ENCODE measurements at places on chromosomes 5 and 9.

- no peaks in the 10 kb centered on the region for H3K36me3 ChIP-seq
- H3K4me1 ChIP-seq: peaks cover 25% of the 10 kb centered on the region
- H3K4me3 ChIP-seq: no peak overlapping the region
- DNase-seq: no peak
- H3K27me3 ChIP-seq: no peaks in the 10 kb centered on the region
These were observed 120.2 kb upstream of the ARRDC3 start for GRCh38 chr5:91503321-91503720.

DNA sequence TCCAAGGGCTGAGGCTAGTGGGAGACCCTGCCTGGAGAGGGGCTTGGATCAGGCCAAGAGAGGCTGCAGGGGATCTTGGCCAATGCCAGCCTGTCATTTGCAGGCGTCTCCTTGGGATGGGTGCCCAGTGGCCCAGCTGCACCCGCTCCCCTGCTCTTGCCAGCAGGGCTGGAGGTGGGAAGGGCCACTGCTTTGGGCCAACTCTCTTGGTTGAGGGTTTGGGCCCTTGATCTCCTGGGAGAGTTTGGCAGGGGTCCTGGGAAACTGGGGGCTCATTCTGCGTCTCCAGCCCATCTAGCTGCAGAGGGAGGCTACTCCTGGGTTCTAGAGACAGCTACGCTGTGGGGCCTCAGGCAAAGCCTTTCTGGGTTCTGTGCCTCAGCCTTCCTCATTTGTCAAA is 10.5 kb downstream of the PSD2 start:
- H3K36me3 ChIP-seq: no peaks in the 10 kb centered on the region
- no peaks in the 10 kb centered on the region for H3K4me1 ChIP-seq
- H3K4me3 ChIP-seq: no peak overlapping the region
- peaks cover 29% of the 10 kb centered on the region for H3K27me3 ChIP-seq
- no peak overlapping the region for H3K27ac ChIP-seq

- H3K4me3 ChIP-seq: no peak overlapping the region
- H3K27ac ChIP-seq: no peak overlapping the region
- H3K27me3 ChIP-seq: peaks cover 57% of the 10 kb centered on the region
- no peaks in the 10 kb centered on the region for H3K4me1 ChIP-seq
- no peaks in the 10 kb centered on the region for H3K36me3 ChIP-seq
These were observed 67.8 kb downstream of the AK8 start for GRCh38 chr9:132810314-132810713.

GRCh38 chr5:58300346-58300895 is 159.5 kb downstream of the PLK2 start:
- no peak overlapping the region for H3K27ac ChIP-seq
- no peak for DNase-seq
- H3K27me3 ChIP-seq: no peaks in the 10 kb centered on the region
- no peak overlapping the region for H3K4me3 ChIP-seq
- no peaks in the 10 kb centered on the region for H3K4me1 ChIP-seq
- no peaks in the 10 kb centered on the region for H3K36me3 ChIP-seq

DNA sequence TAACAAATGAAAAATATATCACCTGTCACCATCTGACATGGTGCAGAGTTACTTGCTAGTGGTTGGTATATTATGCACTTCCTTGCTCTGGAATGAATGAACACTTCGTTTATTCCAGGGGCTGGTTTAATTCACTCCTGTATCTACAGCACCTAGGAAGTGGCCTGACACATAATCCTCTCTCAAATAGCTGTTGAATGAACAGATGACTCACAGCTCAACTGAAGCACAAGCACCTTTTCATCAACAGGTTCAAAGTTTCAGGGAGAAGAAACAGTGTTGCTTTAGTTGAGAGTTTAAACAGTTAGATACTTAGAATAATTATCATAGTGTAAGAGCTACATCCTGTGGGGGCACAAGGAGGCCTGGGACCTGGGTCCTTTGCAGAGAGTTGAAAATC is 135.0 kb upstream of the DAP start:
- H3K4me1 ChIP-seq: no peaks in the 10 kb centered on the region
- DNase-seq: no peak
- H3K27ac ChIP-seq: no peak overlapping the region
- H3K4me3 ChIP-seq: no peak overlapping the region
- no peaks in the 10 kb centered on the region for H3K36me3 ChIP-seq
- peaks cover 4% of the 10 kb centered on the region for H3K27me3 ChIP-seq

- DNase-seq: no peak
- no peaks in the 10 kb centered on the region for H3K27me3 ChIP-seq
- H3K36me3 ChIP-seq: peaks cover 4% of the 10 kb centered on the region
- H3K4me3 ChIP-seq: peak overlapping the region; percentile 11
- peak overlapping the region; percentile 87 for H3K27ac ChIP-seq
- peaks cover 20% of the 10 kb centered on the region for H3K4me1 ChIP-seq
These were observed 273.9 kb downstream of the NPR3 start for GRCh38 chr5:32984851-32985610.

- no peak overlapping the region for H3K4me3 ChIP-seq
- H3K4me1 ChIP-seq: peaks cover 56% of the 10 kb centered on the region
- DNase-seq: no peak
- no peaks in the 10 kb centered on the region for H3K27me3 ChIP-seq
These were observed 13.9 kb downstream of the TNIP1 start for GRCh38 chr5:151066920-151067319.

DNA sequence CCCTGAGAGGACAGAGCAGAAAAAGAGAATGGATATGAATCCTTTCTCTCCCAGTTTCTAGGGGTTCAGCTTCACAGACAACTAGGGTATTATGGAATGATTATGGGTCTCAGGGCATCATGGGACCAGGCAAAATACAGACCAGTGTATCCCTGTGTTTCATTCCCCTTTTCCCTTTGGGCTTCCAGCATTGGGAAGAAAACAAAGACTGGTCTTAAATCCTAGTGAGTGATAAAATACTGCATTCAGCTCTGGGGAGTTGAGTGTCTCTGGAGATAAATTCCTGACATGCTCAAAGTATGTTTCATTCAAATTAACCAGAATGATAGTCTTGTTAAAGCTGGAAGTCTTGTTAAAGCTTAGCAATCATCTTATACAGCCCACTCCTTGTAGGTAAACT is 2.4 kb upstream of the POU4F3 start:
- DNase-seq: no peak
- peaks cover 2% of the 10 kb centered on the region for H3K36me3 ChIP-seq
- H3K4me3 ChIP-seq: no peak overlapping the region
- no peak overlapping the region for H3K27ac ChIP-seq
- peaks cover 11% of the 10 kb centered on the region for H3K4me1 ChIP-seq

GRCh38 chr9:37184905-37185867 is 64.8 kb downstream of the ZCCHC7 start:
- no peaks in the 10 kb centered on the region for H3K27me3 ChIP-seq
- no peak overlapping the region for H3K4me3 ChIP-seq
- H3K36me3 ChIP-seq: peaks cover 23% of the 10 kb centered on the region
- no peak for DNase-seq

- H3K27me3 ChIP-seq: no peaks in the 10 kb centered on the region
- H3K4me1 ChIP-seq: peaks cover 19% of the 10 kb centered on the region
- peak overlapping the region; percentile 50 for H3K27ac ChIP-seq
- peaks cover 4% of the 10 kb centered on the region for H3K36me3 ChIP-seq
- H3K4me3 ChIP-seq: no peak overlapping the region
These were observed 14.8 kb downstream of the FAM219A start for GRCh38 chr9:34443533-34443932.

DNA sequence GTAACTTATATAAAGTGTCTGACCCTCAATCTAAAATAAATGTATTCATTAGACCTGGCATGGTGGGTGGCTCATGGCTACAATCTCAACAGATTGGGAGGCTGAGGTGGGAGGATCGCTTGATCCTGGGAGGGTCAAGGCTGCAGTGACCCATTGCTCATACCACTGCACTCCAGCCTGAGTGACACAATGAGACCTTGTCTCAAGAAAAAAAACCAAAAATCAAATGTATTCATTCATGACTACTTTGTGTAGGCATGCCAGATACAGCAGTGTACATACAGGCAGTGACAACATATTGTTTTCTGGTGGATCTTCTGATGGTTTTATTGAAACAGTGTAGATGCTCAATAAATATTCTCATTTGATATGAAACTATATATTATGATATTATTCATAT is 201.0 kb downstream of the TRIM32 start:
- no peak for DNase-seq
- no peaks in the 10 kb centered on the region for H3K4me1 ChIP-seq
- no peak overlapping the region for H3K4me3 ChIP-seq
- H3K27me3 ChIP-seq: peaks cover 7% of the 10 kb centered on the region
- H3K36me3 ChIP-seq: no peaks in the 10 kb centered on the region

DNA sequence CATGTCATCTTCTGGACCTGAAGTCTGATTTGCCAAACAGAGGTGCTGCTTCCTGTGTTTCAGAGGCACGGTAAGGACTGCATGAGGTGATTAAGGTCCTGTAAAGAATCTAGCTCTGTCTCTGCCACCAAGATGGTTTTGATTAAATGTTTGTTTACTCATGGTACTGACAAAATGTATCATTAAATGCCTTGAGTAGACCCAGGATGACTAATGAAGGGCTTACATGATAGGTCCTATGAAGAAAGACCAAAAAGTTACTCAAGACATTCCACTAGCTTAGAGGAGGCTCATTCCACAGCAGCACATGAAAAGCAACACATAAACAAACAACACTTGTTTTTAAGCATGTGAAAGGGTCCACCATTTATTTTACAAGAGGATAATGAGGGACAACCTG is 100.9 kb downstream of the BOD1 start:
- H3K4me1 ChIP-seq: peaks cover 32% of the 10 kb centered on the region
- no peak overlapping the region for H3K27ac ChIP-seq
- H3K27me3 ChIP-seq: no peaks in the 10 kb centered on the region
- no peak overlapping the region for H3K4me3 ChIP-seq
- peaks cover 3% of the 10 kb centered on the region for H3K36me3 ChIP-seq
- no peak for DNase-seq

- H3K4me1 ChIP-seq: peaks cover 32% of the 10 kb centered on the region
- no peaks in the 10 kb centered on the region for H3K36me3 ChIP-seq
- no peaks in the 10 kb centered on the region for H3K27me3 ChIP-seq
- no peak for DNase-seq
These were observed 2.1 kb upstream of the SH3RF2 start for GRCh38 chr5:145934276-145934675.

DNA sequence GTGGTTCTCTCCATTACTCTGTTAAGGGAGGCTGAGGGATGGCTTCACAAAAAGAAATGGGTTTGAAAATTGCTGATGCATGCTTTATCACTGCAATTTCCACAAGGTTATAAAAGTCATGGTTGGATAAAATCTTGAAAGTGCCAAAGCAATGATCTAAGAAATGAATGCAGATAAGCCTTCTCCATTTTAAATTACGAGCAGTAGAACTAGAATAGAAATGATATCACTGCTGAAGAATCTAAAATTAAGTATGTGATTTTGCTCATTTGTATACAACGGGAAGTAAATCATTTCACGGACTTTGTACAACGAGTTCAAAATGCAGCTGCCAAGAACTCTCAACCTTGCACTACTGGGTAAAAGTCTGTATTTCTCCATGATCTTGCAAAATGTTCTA is 299.0 kb downstream of the PRELID2 start:
- peaks cover 12% of the 10 kb centered on the region for H3K4me1 ChIP-seq
- H3K27ac ChIP-seq: no peak overlapping the region
- no peaks in the 10 kb centered on the region for H3K27me3 ChIP-seq
- H3K36me3 ChIP-seq: peaks cover 4% of the 10 kb centered on the region
- DNase-seq: no peak

GRCh38 chr9:121217609-121218292 is 16.1 kb upstream of the RAB14 start:
- H3K36me3 ChIP-seq: no peaks in the 10 kb centered on the region
- H3K27ac ChIP-seq: no peak overlapping the region
- H3K4me1 ChIP-seq: peaks cover 10% of the 10 kb centered on the region
- no peak for DNase-seq
- no peak overlapping the region for H3K4me3 ChIP-seq

GRCh38 chr9:35114840-35115628 is 628 bp downstream of the ATOSB start:
- no peak for DNase-seq
- no peaks in the 10 kb centered on the region for H3K27me3 ChIP-seq
- H3K4me1 ChIP-seq: peaks cover 53% of the 10 kb centered on the region
- no peaks in the 10 kb centered on the region for H3K36me3 ChIP-seq
- H3K27ac ChIP-seq: peak overlapping the region; percentile 99
- H3K4me3 ChIP-seq: peak overlapping the region; percentile 92

- H3K36me3 ChIP-seq: no peaks in the 10 kb centered on the region
- H3K27ac ChIP-seq: no peak overlapping the region
- H3K27me3 ChIP-seq: no peaks in the 10 kb centered on the region
- peaks cover 9% of the 10 kb centered on the region for H3K4me1 ChIP-seq
These were observed 117.2 kb downstream of the APBA1 start for GRCh38 chr9:69554945-69555344.

- H3K4me1 ChIP-seq: no peaks in the 10 kb centered on the region
- no peak overlapping the region for H3K27ac ChIP-seq
- H3K4me3 ChIP-seq: no peak overlapping the region
- H3K36me3 ChIP-seq: no peaks in the 10 kb centered on the region
These were observed 255.5 kb downstream of the CAAP1 start for GRCh38 chr9:26637101-26637500.
